Suprapubic skin (tissue), 4 donors: ENCODE measurements at places on chromosomes 12 and 14. TPM values are rescaled to one million over a fixed set of nuclear protein-coding genes. Genes with fewer than 3 reads are reported as not detected.

ARF3 gene
- 91.4 TPM for total RNA-seq

TCTN2 gene
- 31.9 TPM for total RNA-seq

TPPP2 gene
- not detected for total RNA-seq

DNA sequence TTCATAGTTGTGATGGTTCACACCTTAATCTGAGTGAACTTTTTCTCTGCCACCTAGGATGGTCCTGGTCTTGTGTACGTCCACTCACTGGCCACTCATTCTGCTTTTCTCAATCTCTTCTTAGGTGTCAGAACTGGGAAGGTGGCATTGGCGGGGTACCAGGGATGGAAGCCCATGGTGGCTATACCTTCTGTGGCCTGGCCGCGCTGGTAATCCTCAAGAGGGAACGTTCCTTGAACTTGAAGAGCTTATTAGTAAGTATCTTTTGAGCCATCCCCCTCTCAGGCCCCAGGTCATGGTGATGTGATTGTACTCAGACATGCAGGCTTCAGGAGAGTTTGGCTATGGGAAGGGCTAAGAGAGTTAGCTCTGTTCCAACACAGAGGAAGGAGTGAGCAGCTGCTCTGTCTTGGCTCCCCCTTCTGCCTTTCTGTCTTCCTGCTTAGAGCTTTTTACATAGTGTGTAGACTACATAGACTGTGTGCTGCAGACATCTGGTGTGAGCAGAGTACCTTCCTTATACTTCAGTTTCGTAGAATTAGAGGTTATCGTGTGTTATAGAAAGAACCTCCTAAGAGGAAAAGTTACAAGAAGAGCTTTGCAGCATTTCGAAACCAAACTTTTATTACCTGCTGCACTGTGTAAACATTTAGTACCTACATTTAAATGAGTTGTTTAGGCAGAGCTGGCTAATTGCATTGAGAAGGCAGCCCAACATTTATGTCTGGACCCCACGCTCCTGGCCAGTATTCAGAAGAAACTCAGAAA lies 54.2 kb downstream of the FNTB start:
- DNase-seq: no peak
- H3K27me3 ChIP-seq: no peaks in the 10 kb centered on the region
- H3K36me3 ChIP-seq: peaks cover 48% of the 10 kb centered on the region
- H3K27ac ChIP-seq: no peak overlapping the region
- H3K4me1 ChIP-seq: no peaks in the 10 kb centered on the region

DNA sequence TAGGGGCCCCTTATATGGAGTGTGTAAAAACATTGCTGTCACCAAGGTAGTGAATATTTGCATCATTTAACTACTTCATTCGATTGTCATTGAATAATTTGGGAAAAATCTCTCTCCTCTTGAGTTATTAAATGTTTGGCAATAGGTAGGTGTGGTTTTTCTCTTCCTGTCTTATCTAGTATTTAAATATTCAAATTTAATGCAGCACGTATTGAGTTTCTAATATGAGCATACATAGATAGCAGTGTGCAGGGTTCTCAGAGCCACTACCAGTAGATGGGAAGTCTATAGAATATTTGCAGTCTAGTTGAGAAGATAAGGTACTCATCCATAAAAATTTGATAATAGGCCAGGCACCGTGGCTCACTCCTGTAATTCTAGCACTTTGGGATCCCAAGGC lies 16.7 kb downstream of the PALS1 start:
- no peak overlapping the region for H3K27ac ChIP-seq
- no peaks in the 10 kb centered on the region for H3K36me3 ChIP-seq
- no peaks in the 10 kb centered on the region for H3K27me3 ChIP-seq
- H3K4me1 ChIP-seq: peaks cover 6% of the 10 kb centered on the region
- no peak for DNase-seq

DNA sequence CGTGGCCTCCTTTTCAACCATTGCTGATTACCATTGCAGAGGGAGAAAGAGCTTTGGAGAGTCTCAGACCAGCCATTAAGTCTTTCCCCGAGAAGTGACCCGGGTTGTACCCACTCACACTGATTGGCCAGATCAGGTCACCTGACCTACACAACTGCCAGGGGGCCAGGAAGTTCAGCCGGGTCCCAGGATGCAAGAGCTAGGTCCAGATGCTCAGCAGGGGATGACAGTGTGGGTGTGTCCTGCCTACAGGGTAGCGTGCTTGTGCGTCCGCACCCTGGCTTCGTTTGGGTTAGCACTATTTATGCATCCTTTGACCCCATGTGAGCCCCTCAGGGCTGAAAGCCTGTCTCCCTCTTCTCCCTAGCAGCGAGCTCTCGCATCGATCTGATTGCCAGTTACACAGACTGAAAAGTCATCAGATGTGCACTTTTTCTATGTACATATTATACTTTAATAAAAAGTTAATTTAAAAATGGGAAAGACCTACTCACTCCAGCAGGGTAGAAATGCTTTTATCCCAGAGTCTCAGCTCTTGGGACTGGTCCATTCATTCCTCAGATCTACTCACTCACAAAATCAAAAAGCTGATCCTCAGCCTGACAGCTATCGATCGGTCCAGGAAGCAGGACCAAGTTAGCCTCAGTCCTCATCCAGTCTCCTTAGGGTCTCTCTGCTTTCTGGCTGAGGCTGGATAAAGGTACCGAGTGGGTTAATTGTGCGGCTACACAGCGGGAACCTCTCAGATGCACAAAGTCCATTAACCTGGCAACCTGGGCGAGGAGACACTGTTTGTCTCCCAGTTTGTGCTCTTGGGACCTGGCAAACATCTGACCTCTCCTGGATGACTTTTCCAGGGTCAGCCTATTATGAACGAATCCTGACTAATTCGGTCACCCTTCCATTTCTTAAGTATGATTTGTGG lies 68.0 kb downstream of the SERPINA3 start:
- no peak for DNase-seq
- H3K4me3 ChIP-seq: no peak overlapping the region
- no peaks in the 10 kb centered on the region for H3K4me1 ChIP-seq
- no peak overlapping the region for H3K27ac ChIP-seq
- H3K36me3 ChIP-seq: no peaks in the 10 kb centered on the region
- H3K27me3 ChIP-seq: no peaks in the 10 kb centered on the region

- no peaks in the 10 kb centered on the region for H3K27me3 ChIP-seq
- H3K4me1 ChIP-seq: peaks cover 17% of the 10 kb centered on the region
- H3K36me3 ChIP-seq: peaks cover 2% of the 10 kb centered on the region
- no peak overlapping the region for H3K4me3 ChIP-seq
- no peak for DNase-seq
- no peak overlapping the region for H3K27ac ChIP-seq
Measured at GRCh38 chr12:7075518-7075917, 15.0 kb downstream of the C1S start.

DNA sequence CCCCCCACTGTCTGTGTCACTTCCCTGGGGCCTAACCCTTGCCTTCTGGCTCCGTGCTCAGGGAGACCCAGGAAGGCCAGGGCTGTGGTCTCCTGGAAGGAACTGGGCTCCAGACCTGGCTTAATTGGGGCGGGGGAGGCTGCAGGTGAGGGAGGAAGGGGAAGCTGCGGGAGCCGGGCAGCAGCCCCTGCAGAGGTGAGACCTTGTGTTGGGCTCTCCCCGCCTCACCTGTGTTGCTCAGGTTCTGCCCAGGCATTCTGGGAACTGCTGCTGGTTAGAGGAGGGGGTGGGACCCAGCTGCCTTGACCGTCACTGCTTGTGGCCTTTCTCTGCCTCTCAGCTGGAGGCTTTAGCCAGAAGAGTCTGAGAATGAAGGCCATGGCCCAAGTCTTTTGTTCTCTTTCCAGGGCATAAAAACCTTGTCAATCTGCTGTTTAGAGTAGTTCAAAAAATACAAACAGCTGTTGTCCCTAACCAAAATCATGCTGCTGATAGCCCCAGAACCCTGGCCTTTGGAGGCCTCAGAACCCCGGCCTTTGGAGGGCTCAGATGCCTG lies 247.6 kb downstream of the CHST11 start:
- peaks cover 14% of the 10 kb centered on the region for H3K4me1 ChIP-seq
- no peaks in the 10 kb centered on the region for H3K27me3 ChIP-seq
- H3K4me3 ChIP-seq: no peak overlapping the region
- no peaks in the 10 kb centered on the region for H3K36me3 ChIP-seq

GRCh38 chr12:96850676-96851075 lies 56.4 kb upstream of the NEDD1 start:
- H3K36me3 ChIP-seq: no peaks in the 10 kb centered on the region
- H3K27ac ChIP-seq: no peak overlapping the region
- H3K27me3 ChIP-seq: no peaks in the 10 kb centered on the region
- DNase-seq: no peak
- no peaks in the 10 kb centered on the region for H3K4me1 ChIP-seq
- H3K4me3 ChIP-seq: no peak overlapping the region

DNA sequence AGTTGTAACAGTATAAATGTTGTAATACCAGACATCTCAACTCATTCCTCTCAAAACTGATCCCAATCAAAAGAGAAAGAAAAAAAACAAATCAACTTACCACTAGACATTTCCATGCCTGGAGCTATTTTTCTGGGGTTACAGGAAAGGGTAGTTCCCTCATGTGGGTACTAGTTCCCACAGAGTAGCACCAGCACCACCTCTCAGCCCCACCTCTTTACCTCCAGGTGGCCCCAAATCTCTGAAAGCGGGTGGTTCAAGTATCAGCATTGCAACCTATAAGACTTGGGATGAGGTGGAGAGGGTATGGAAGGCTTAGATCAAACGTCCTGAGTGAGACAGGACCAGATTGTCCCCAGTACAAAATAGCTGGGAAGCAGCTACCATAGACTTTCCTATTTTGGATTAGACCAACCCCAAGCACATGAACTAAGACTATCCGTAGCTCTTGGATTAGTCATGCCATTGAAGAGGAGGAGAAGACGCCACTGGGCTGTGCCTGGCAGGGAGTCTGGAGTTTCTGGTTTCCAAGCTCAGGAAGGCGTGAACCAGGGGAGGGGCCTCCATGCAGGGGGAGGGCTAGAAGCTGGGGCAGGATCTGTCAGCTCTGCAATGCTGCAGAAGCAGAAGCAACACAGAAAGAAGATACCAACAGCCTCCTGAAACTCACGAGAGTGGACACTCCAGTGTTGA lies at the start of gene SLC39A2:
Gene SLC39A2 (plus strand): TSS at position 620 of the 693 bp plus-strand sequence. CDS start 154 bp downstream, outside the sequence.
- peaks cover 34% of the 10 kb centered on the region for H3K4me1 ChIP-seq
- H3K36me3 ChIP-seq: peaks cover 37% of the 10 kb centered on the region
- H3K27ac ChIP-seq: peak within 1 kb of the TSS; percentile 87
- peak within 1 kb of the TSS; percentile 23 for H3K4me3 ChIP-seq
- DNase-seq: peak; percentile 83

DNA sequence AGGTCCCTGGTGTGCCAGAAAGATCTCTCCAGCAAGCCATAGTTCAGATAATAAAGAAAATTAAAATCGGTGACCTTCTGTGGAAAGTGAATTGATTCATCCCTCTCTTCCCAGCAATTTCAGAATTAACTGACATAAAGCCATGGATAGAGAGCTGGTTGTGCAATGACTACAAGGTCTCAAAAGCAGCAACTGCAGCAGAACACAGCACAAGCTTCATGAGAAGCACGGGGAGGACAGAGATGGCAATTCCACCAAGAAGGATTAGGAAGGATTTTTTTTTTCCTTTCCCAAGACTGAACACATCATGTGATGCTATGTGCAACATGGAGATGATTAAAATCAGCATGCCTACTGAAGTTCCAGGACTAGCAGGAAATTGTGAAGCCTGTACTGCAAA lies 154.9 kb upstream of the PLEKHG7 start:
- no peak for DNase-seq
- no peak overlapping the region for H3K27ac ChIP-seq
- H3K27me3 ChIP-seq: no peaks in the 10 kb centered on the region
- peaks cover 32% of the 10 kb centered on the region for H3K4me1 ChIP-seq

DNA sequence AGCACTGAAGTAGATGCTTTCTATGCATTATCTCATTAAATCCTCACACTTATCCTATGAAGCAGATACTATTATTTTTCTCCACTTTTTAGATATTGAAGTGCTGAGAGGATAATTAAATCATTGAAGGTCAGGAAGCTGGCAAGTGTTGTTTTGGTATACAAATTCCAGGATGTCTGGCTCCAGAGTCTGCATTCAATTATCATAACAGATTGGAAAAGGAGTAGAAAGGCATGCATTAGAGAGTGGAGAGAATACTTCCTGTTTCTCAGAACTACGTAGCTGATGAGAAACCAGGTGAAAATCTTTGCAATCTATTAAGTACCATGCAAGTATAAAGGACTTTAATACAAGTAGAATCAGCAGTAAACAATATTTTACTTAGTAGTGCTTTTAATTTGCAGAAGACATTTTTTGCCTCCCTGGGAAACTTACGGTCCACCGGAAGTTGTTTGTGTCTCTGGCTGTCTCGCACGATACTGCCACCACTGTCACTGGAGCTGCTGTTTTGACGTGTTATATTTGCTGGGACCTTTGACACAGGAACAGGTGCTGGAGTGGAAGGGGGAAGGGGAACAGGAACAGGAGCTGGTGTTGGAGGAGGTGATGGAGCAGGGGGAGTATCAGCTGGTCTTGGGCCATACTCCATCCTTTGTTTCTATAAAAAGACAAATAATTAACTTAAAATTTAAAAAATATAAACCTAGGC lies 158.0 kb downstream of the EPS8 start:
- H3K4me3 ChIP-seq: no peak overlapping the region
- H3K4me1 ChIP-seq: peaks cover 9% of the 10 kb centered on the region
- no peaks in the 10 kb centered on the region for H3K27me3 ChIP-seq
- H3K27ac ChIP-seq: peak overlapping the region; percentile 46
- no peak for DNase-seq

DNA sequence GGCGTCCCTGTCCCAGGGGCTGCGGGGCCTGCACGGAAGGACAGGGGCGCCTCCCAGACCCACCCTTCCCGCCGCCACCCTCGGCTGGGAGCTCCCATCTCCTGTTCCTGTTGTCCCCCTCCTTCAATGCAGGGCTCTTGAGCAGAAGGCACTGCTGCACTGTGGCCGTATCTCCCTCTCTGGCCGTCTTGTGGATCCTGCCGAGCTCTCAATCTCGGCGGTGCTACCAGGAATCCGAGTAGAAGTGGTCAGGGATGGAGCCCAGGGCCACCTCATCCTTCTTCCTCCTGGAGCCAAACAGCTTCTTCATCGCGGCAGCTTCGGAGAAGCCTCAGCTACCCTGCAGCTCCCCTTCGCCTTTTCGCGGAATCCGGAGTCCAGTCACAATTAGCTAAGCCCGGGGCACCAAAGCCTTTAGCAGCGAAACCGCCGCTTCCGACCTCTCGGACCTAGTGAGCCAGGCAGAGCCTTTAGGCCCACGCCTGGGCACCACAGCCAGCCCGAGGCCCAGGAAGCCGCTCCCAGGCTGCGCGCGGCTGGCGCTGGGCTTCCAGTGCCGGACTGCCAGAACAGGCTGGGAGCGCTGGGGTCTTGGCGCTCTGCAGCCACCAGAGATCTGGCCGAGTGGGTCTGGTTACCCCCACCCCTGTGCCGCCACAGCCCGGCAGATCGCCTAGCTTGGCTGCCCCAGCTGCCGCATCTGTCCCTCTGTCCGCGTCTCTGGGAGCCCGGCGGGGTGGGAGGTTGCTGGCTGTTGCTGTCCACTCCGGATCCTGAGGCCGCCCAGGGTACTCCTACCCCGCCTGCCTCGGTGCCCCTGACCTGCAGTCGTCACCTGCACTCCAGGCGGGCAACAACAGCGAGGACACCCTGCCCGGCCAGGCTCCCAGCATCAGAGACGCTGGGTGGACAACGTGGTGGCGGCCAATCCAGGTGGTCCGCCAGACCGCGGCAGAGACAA lies 69.1 kb downstream of the ASCL4 start:
- DNase-seq: no peak
- no peak overlapping the region for H3K27ac ChIP-seq
- no peaks in the 10 kb centered on the region for H3K36me3 ChIP-seq
- peak overlapping the region; percentile 34 for H3K4me3 ChIP-seq

- no peak for DNase-seq
- H3K4me1 ChIP-seq: no peaks in the 10 kb centered on the region
- no peaks in the 10 kb centered on the region for H3K36me3 ChIP-seq
- no peak overlapping the region for H3K4me3 ChIP-seq
- no peak overlapping the region for H3K27ac ChIP-seq
Measured at GRCh38 chr12:32467959-32468863, 68.9 kb downstream of the FGD4 start.

GRCh38 chr14:93005838-93006237 lies 82.9 kb downstream of the CHGA start:
- H3K27ac ChIP-seq: no peak overlapping the region
- H3K36me3 ChIP-seq: no peaks in the 10 kb centered on the region
- no peak for DNase-seq
- H3K27me3 ChIP-seq: no peaks in the 10 kb centered on the region
